ENCODE measurements at places on chromosomes 3 and 15. TPM values are rescaled to one million over a fixed set of nuclear protein-coding genes. Genes with fewer than 3 reads are reported as not detected.

The GNAT1 gene
- not detected for total RNA-seq

The TMEM212 gene
- 5.2 TPM for total RNA-seq

The SAMMSON gene
- total RNA-seq, result not detected

DNA sequence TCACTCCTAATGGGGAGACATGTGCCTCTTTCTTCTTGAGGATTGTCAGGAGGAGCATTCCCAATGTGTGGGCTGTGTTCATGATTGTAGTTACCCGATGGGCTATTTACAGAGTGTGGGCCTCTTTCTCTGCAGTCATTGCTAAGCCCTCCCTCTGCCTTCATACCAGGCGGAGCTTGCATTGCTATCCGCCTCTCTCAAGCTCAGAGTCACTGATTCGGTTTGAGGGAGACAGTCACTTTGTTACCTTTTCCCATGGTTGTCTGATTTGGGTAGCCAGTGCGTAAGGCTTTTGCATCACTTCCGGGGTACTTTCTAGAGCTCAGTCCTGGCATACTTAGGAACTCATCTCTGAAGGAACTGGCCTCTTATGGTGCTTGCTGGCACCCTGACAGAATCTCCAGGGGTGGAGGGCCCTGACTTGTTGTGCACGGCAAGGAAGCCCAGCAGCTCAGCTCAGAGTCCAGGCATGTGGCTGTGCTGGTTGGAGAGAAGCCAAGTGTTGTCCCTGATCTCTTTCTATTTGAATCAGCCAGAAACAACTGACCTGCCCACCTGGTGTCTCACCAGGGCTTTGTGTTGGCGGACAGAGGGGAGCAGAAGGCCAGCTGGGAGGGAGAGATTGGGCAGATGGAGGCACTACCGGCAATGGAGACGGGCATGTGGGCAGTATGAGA lies 79.8 kb downstream of the EPHB1 start:
- H3K36me3 ChIP-seq, result no peaks in the 10 kb centered on the region
- DNase-seq, result no peak
- H3K4me3 ChIP-seq, result no peak overlapping the region
- no peak overlapping the region for H3K27ac ChIP-seq
- H3K4me1 ChIP-seq, result no peaks in the 10 kb centered on the region

GRCh38 chr3:32420126-32421038 lies 28.7 kb downstream of the CMTM7 start:
- no peaks in the 10 kb centered on the region for H3K36me3 ChIP-seq
- no peak for DNase-seq
- H3K27ac ChIP-seq, result peak overlapping the region; percentile 83

DNA sequence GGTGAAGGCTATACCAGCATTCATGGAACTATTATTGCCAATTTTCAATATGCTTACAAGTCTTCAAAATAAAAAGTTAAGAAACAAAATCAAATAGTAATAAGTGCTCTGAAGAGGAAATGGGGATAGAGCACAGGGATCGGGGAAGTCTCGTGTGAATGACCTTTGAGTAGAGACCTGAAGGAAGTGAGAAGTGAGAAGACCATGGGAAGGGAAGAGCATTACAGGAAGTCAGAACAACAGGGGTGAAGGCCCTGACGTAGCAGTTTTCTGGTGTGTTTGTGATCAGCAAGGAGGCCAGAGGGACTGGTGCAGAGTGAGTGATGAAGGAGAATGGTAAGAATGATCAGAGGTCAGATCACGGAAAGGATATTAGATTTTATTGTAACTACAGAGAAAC lies 48.1 kb downstream of the STAC start:
- H3K4me3 ChIP-seq, result no peak overlapping the region
- DNase-seq, result no peak
- no peak overlapping the region for H3K27ac ChIP-seq
- no peaks in the 10 kb centered on the region for H3K36me3 ChIP-seq
- H3K27me3 ChIP-seq, result no peaks in the 10 kb centered on the region

DNA sequence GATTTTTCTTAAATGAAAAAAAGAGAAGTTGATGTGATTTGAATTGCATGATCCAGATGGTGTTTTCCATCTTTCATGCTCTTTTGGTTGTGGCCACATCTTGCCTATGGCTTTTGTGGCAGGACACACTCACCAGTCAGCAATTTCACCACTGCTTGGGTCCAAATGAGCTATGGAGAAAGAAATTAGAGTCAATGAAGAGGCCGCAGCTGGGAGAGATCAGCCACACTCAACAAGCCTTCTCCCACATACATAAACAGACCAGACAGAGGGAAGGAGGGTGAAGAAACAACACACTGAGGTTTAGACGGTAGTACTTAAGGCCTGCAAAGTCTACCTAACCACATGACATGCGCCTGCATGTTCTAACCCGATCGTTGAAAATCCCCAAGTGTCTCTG lies 110.7 kb upstream of the CDIN1 start:
- H3K4me1 ChIP-seq, result no peaks in the 10 kb centered on the region
- H3K27me3 ChIP-seq, result no peaks in the 10 kb centered on the region
- no peak overlapping the region for H3K4me3 ChIP-seq

DNA sequence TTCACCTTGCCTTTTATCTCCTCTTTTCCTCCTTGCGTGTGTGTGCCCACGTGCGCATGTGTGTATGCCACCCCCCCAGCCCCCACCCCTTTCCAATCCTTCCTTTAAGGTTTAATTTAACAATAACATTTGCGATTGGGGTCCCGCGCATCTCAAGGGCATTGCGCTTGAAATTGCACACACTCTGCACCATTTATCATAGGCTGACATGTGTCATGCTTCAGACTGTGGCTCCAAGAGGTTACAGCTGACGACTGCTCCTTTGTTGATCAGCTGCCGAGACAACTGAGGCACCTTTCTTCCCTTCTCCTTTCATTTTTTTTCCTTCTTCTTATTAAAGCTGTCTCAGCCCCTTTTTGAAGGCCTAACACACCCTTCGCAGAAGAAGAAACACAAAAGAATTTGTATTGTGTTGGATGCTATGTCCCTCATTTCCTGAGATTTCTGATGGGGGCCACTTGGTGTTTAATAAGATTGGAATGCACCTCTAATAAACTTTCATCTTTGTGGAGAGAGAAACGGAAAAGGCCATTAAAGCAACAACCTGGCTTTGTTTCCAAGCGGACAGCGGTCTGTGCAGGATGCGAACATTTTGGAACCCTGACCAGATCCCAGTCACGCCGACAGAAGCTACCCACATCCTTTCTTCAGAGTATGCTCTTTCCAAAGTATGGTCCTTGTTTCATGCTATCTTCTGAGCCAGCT lies 470.1 kb downstream of the MCTP2 start:
- no peaks in the 10 kb centered on the region for H3K27me3 ChIP-seq
- H3K4me3 ChIP-seq, result no peak overlapping the region
- no peak overlapping the region for H3K27ac ChIP-seq
- no peak for DNase-seq

GRCh38 chr3:17442332-17443049 lies 299.9 kb downstream of the TBC1D5 start:
- no peaks in the 10 kb centered on the region for H3K27me3 ChIP-seq
- no peak overlapping the region for H3K4me3 ChIP-seq
- no peak overlapping the region for H3K27ac ChIP-seq
- DNase-seq, result no peak
- H3K4me1 ChIP-seq, result no peaks in the 10 kb centered on the region
- H3K36me3 ChIP-seq, result no peaks in the 10 kb centered on the region

DNA sequence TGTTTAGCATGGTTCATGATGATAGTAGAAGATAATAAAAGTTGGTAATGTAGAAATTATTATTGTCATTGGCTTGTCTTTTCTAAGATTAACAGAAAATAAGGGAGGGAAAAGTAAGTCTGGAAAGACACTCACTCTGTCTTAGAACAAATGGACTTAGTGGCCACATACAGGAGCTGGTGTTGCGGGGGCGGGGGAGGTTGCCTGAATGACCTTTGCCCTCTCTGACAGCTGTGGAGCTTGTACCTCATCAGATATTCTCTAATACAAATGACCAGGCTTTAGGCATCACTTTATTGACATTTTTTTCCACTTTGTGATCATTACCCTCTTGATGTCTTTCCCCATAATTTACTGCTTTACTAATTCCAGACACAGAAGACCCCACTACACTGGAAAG lies 5.9 kb downstream of the TAGLN3 start:
- no peak overlapping the region for H3K4me3 ChIP-seq
- H3K4me1 ChIP-seq, result peaks cover under 1% of the 10 kb centered on the region
- DNase-seq, result no peak
- H3K27ac ChIP-seq, result no peak overlapping the region
- H3K36me3 ChIP-seq, result no peaks in the 10 kb centered on the region

GRCh38 chr3:171462224-171462623 lies 2.0 kb upstream of the TNIK start:
- H3K4me3 ChIP-seq, result no peak overlapping the region
- peaks cover 13% of the 10 kb centered on the region for H3K4me1 ChIP-seq
- H3K27ac ChIP-seq, result no peak overlapping the region
- peaks cover 6% of the 10 kb centered on the region for H3K27me3 ChIP-seq

- no peak overlapping the region for H3K27ac ChIP-seq
- H3K4me1 ChIP-seq, result no peaks in the 10 kb centered on the region
- no peak for DNase-seq
- no peak overlapping the region for H3K4me3 ChIP-seq
- no peaks in the 10 kb centered on the region for H3K27me3 ChIP-seq
These were observed 349.4 kb downstream of the CNTN6 start for GRCh38 chr3:1442271-1442670.

GRCh38 chr3:166818464-166818863 lies 561.6 kb downstream of the ZBBX start:
- no peak overlapping the region for H3K4me3 ChIP-seq
- no peak for DNase-seq
- H3K27me3 ChIP-seq, result no peaks in the 10 kb centered on the region

GRCh38 chr3:48614044-48614443 lies 4.6 kb upstream of the UQCRC1 start:
- H3K36me3 ChIP-seq, result no peaks in the 10 kb centered on the region
- peaks cover 7% of the 10 kb centered on the region for H3K4me1 ChIP-seq
- H3K4me3 ChIP-seq, result no peak overlapping the region
- no peaks in the 10 kb centered on the region for H3K27me3 ChIP-seq
- no peak for DNase-seq

DNA sequence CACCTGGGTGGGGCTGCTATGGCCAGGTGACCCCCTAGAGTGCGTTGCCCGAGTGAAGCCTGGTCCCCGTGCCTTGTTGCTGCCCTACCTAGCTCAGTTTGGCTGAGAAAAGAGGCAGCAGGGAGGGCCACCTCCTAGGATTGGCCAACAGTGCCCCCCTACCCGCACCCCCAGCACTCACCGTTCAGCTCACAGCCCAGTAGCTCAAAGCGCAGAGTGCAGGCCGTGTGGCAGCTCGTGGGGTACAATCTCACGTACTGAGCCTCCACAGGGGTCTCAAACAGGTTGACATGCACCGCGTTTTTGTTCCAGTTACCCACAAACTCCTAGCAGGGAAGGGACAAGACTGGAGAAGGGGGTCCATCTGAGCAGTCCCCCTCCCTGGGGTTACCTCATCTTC lies 7.6 kb downstream of the MFGE8 start:
- no peaks in the 10 kb centered on the region for H3K27me3 ChIP-seq
- H3K4me3 ChIP-seq, result no peak overlapping the region
- H3K27ac ChIP-seq, result no peak overlapping the region
- peaks cover 27% of the 10 kb centered on the region for H3K36me3 ChIP-seq
- DNase-seq, result no peak

- peaks cover 17% of the 10 kb centered on the region for H3K4me1 ChIP-seq
- no peaks in the 10 kb centered on the region for H3K27me3 ChIP-seq
- no peak for DNase-seq
- H3K36me3 ChIP-seq, result no peaks in the 10 kb centered on the region
- peak overlapping the region; percentile 82 for H3K4me3 ChIP-seq
These were observed 639 bp downstream of the NIPA1 start for GRCh38 chr15:22786868-22787698.

- no peaks in the 10 kb centered on the region for H3K4me1 ChIP-seq
- H3K27ac ChIP-seq, result no peak overlapping the region
- no peak overlapping the region for H3K4me3 ChIP-seq
- no peak for DNase-seq
- H3K36me3 ChIP-seq, result no peaks in the 10 kb centered on the region
- H3K27me3 ChIP-seq, result no peaks in the 10 kb centered on the region
These were observed 33.0 kb downstream of the BLM start for GRCh38 chr15:90750186-90750585.

DNA sequence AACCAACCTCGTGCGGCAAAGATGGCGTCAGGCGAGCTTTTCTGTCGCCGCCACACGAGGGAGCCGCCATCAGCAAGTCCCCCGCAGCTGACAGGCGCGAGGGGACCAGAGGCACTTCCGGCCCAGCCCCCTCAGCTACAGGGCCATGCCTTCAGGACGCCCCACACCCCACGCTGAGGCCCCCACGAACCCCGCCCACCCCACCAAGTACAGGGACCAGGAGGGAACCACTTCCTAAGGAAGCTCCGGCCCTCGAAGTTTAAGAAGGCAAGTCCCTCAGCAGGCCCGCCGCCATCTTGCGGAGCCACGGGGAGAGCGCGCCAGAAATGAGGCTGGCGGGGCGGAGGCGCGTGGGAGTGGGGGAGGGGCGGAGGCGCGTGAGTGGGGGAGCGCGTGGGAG lies 790 bp downstream of the DAZL start:
- H3K4me1 ChIP-seq, result peaks cover 3% of the 10 kb centered on the region
- no peak for DNase-seq
- H3K27me3 ChIP-seq, result no peaks in the 10 kb centered on the region
- H3K27ac ChIP-seq, result no peak overlapping the region
- no peaks in the 10 kb centered on the region for H3K36me3 ChIP-seq
- H3K4me3 ChIP-seq, result no peak overlapping the region

- H3K4me1 ChIP-seq, result no peaks in the 10 kb centered on the region
- no peak for DNase-seq
- no peaks in the 10 kb centered on the region for H3K36me3 ChIP-seq
- no peak overlapping the region for H3K27ac ChIP-seq
- no peaks in the 10 kb centered on the region for H3K27me3 ChIP-seq
These were observed 34.4 kb upstream of the TNIK start for GRCh38 chr3:171494457-171495109.

- no peaks in the 10 kb centered on the region for H3K4me1 ChIP-seq
- no peaks in the 10 kb centered on the region for H3K36me3 ChIP-seq
- H3K27ac ChIP-seq, result no peak overlapping the region
- H3K27me3 ChIP-seq, result no peaks in the 10 kb centered on the region
- H3K4me3 ChIP-seq, result no peak overlapping the region
These were observed 55.6 kb downstream of the NEK11 start for GRCh38 chr3:131082246-131082645.

GRCh38 chr3:129655291-129655700 lies 48.8 kb upstream of the PLXND1 start:
- H3K4me3 ChIP-seq, result no peak overlapping the region
- no peaks in the 10 kb centered on the region for H3K27me3 ChIP-seq
- no peak for DNase-seq
- H3K27ac ChIP-seq, result no peak overlapping the region
- peaks cover 27% of the 10 kb centered on the region for H3K4me1 ChIP-seq

DNA sequence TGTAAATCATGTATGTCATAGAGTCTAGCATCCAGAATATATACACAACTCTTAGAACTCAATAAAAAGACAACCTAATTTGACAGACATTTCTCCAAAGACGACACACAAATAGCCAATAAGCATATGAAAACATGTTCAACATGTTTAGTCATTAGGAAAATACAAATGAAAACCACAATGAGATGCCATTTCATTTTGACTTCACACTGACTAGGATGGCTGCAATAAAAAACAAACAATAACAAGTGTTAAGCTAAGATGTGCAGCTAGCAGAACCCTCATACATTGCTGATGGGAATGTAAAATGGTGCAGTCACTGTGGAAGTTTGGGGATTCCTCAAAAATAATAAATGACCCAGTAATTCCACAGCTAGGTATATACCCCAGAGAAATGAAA lies 16.4 kb downstream of the SPG11 start:
- H3K4me3 ChIP-seq, result no peak overlapping the region
- no peak for DNase-seq
- no peak overlapping the region for H3K27ac ChIP-seq
- no peaks in the 10 kb centered on the region for H3K27me3 ChIP-seq

- no peaks in the 10 kb centered on the region for H3K36me3 ChIP-seq
- no peaks in the 10 kb centered on the region for H3K27me3 ChIP-seq
- H3K4me3 ChIP-seq, result no peak overlapping the region
- H3K27ac ChIP-seq, result no peak overlapping the region
These were observed 311.7 kb upstream of the ZNF717 start for GRCh38 chr3:76096836-76097588.

Data from lower lobe of right lung (tissue), 2 donors.